ENCODE measurements at places on chromosomes 12 and 14.
A peak's percentile ranks its signal among the peaks of the same experiment; 100 is the strongest.

- DNase-seq = no peak
These were observed 61.7 kb upstream of the NUDT4 start for GRCh38 chr12:93315907-93316622.

DNA sequence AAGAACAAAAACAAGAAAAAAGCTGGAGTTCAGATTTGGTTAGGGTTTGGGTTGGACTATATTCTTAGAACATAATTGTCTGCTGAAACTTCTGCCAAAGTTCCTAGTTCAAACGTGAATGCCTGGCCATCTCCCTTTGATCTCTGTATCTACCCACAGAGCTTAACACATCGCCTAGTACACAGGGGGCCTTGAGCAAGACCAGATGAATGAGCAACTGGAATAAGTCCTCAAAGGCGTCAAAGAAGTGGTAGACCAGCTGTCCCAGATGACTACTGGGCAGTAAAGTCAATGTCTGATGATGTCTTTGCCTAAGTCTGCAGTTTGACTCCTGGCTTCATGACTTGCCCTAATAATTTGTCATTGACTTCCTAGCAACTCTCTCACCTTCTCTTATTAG lies 13.9 kb upstream of the STAB2 start:
- DNase-seq = no peak

- DNase-seq = peak; percentile 47
These were observed 44.0 kb downstream of the ARMH4 start for GRCh38 chr14:58107947-58108552.

GRCh38 chr14:70086685-70087379 lies 101.9 kb downstream of the SLC8A3 start:
- peak; percentile 17 for DNase-seq

DNA sequence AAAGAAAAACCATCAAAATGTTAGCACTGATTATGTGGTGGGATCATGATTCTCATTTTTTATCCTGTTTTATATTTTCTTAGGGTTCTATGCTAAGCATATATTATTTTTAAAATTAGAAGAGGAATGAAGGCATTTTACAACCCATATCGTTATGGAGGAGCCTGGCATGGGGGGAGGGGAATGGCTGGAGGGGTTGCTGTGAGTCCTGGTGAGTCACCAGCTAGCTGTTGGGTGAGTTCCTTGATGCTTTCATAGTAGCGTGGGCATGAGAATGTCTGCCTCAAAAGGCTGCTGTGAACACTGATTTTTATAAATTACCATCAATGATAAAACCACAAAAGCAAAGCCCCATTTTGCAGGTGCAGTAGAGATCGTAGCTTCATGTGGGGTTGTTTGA lies 46.9 kb downstream of the C14orf132 start:
- DNase-seq = no peak

- peak; percentile 78 for DNase-seq
These were observed 29.0 kb downstream of the SERPINA11 start for GRCh38 chr14:94423453-94424056.

DNA sequence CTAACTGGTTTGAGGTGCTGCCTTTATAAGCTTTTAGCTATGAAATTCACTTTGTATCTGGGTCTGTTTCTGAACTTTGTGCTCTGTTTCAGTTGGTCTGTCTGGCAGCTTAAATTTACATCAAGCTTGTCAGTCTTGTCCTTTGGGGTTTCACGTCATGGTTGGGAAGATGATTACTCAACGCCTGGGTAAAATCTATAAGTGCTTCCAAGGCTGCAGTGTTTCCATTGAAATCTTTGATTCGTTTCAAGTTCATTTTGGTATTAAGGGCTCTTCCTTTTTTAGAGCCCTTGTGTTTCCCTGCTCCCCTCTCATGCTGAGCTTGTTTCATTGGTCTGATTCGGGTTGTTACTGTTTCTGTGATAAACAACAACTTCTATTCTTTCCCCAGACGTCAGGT lies 58.2 kb downstream of the FBXW8 start:
- no peak for DNase-seq

DNA sequence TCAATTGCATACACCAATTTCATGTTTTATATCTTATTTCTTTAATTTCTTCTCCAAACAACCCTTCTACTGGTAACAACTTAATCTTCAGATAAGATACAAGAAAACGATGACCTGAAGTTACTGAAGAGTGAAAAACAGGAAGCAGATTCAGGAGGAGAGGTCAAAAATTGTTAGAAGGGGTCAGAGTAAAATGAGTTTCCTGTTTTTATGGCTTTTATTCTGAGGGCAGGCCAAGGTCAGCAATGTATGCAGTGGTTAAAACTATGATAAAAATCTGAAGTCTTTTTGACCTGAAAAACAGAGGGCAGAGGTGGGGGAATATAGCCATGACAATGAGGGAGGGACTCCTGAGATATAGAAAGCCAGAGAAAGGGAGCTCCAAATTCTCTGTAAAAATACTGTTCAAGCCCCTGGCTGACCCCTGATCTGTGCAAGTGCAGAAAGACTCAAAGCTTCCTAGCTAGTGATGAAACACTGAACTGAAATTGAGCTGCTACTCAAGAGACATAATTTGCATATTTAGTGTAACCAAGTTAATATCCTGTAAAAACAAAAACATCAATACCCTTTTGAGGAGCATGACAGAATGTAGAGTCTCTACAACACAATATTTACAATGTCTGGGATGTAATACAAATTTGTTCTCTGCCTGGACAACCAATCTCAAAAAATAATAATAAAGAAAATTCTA lies 514.3 kb upstream of the SEL1L start:
- DNase-seq = no peak

DNA sequence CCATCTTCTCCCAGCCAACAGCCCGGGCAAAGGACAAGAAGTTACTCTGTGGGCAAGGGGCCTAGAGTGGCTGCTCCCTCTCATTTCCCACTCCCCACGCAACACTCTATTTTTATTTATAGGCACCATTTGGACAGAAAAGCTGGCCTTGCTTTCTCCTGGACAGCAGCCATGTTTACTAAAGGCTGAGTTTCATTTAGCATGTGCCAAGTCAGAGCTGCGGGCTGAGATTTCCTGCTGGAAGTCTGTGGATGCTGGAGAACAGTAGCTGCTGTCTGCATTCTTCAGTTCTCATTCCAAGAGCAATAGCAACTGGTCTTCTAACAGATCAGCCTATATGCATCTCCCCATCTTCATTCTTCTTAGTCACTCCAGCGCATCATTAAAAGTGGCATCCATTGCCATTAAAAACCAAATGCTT lies 8.3 kb downstream of the COL2A1 start:
- DNase-seq = no peak

DNA sequence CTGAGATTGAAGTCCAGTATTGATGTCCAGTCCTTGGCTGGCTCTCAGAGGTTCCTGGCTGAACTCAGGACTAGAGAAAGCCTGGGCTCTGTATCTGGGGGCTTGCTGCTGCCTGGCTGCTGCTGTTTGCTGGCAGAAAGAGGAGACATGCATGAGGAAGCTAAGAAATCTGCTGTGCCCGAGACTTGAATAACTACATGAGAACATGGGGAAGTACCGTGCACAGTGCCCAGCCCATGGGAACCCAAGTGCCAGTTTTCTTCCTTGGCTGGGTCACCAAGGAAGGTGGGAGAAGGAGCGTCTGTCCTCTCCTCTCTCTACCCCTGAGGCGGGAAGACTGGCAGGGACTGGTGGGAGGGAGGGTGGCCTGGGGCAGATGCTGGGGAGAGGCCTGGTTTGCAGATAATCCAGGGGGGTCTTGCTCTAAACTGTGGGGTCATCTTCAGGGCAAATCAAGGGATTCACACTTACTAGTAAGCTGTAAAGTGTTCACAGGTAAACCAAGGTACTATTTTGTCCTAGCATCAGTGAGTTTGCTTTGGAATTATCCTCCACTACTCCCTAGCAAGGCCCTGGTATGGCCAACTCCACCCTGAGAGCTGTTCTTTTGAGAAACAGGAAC lies 13.8 kb upstream of the ZFP36L1 start:
- no peak for DNase-seq

GRCh38 chr14:32588448-32589320 lies 259.6 kb downstream of the AKAP6 start:
- peak; percentile 6 for DNase-seq

DNA sequence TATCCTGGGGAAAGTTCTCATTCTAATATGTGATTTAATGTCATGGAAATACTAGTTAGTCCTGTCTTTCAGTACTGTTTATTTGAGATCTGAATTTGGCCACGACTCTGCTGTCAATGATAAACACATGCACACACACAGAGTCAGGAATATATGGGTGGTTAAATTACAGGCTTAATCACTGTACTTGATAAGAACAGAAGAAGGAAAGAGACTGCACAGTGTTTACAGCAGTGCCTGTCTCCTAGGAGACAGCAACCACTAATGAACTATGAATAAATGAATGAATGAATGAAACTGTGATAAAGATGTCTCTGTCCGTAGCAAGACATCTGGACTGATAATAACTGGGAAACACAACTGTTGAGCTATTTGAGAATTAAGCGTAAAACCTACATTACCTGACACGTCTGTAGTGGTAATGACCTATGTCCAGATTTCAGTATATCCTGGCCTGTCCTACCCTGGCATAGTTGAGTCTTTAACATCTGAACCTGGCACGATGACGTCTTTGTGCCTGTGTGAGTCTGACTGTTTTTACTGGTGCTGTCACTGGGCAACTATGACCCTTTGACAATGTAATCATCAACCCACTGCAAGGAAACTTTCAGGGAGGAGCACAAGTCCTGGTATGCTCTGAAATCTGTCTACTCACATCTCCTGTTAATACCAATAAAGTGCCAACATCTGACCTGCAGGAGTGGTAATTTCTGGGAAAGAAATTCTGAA lies 524.6 kb downstream of the TMEM132D start:
- no peak for DNase-seq

- DNase-seq = no peak
These were observed 122.5 kb upstream of the KRAS start for GRCh38 chr12:25372969-25373817.

DNA sequence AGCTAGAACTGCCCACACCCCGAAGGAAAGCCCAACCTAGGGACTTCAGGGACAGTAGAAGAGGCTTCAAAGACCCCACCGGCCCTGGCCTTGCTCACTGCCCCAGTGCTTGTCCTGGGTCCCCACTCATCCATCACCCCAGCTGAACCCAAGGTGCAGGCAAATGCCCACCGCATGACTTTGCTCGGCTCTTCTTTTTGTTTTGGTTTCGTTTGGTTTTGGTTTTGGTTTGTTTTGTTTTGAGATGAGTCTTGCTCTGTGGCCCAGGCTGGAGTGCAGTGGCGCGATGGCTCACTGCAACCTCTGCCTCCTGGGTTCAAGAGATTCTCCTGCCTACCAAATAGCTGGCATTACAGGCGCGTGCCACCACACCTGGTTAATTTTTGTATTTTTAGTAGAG lies 9.0 kb downstream of the CCDC85C start:
- peak; percentile 48 for DNase-seq

GRCh38 chr12:127722611-127723010 lies 544.4 kb upstream of the TMEM132C start:
- DNase-seq = no peak

DNA sequence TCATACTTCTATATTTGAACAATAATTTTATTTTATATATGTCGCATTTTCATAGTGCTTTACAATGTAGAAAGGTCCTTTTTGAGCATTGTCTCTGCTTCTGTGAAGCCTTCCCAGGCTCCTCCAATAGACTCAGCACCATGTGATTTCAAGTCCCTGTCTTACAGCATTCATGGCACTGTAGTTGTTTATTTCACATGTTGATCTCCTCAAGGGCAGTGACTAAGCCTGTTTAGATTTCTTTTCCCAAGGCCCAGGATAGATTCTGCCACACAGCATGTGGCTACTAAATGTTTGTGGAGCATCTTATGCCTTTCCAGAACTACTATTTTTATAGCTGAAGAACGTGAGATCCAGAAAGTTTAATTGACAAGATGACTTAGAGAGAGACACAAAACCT lies 391.7 kb downstream of the TMEM117 start:
- DNase-seq = no peak

Measured in activated CD4-positive, alpha-beta T cell treated with anti-CD3 and anti-CD28 coated beads for 48 hours (primary cell).